ENCODE measurements at places on chromosomes 13 and 19.

- no peak for DNase-seq
These were observed 35.6 kb upstream of the ZNF507 start for GRCh38 chr19:32309711-32310390.

- DNase-seq: peak; percentile 95
These were observed 21.0 kb downstream of the SMIM24 start for GRCh38 chr19:3459089-3459881.

GRCh38 chr13:99361197-99361596 lies 54.0 kb upstream of the GPR183 start:
- DNase-seq: no peak

GRCh38 chr13:111941845-111942447 lies 125.0 kb upstream of the SOX1 start:
- no peak for DNase-seq

DNA sequence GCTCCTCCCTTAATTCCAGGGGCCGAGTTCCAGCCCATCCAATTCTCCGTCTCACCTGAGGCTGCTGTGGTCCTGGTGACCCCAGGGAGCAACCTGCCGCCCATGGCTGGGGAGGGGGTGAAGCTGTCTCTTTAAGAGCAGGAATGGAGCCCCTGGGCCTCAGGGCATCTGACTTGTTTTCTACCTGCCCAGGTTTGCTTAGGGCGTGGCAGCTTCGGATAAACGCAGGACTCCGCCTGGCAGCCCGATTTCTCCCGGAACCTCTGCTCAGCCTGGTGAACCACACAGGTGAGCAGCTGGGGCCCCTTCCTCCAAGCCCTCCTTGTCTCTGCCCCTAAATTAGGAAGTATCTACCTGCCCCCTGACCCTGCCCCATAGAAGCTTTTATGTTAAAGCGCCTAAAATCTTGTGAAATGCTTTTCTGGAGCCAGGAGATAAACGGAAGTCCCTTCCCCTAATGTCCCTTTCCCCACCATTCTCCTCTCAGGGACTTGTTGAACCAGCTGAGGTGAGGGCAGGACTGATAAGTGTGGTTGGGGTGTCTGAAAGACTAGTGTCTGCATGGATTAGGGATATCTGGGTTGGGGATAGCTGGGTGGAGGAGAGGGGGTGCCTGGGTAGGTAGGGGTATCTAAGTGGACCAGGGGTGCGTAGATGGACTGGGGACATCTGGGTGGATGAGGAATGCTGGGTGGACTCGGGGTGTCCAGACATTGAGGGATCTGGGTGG lies 614 bp downstream of the FXYD3 start:
- no peak for DNase-seq

GRCh38 chr13:32622827-32623226 lies 36.6 kb downstream of the PDS5B start:
- no peak for DNase-seq

GRCh38 chr19:11693505-11694499 lies 44.9 kb downstream of the ZNF823 start:
- no peak for DNase-seq

DNA sequence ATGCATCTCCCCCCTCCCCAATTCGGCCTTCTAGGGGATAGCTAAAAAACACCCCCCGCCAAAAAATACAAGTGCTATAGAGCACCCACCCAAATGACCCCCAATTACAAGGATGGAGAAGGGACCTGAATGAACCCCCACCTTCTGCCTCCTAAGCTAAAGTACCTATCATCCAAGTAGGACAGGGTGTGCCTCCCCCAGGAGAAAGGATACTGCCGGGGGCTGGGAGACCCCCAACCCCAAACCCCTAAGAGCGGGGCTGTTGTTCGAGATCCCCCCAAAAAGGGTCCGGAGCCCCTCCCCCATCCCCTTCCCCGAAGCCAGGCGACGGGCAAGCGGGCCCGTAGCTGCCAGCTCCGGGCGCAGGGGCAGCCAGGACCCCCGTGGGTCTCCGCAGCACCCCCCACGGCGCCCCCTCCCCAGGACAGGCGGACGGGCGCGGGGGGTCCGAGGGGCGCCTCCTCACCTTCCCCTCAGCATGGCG lies 1.9 kb downstream of the ZC3H4 start:
- DNase-seq: no peak

DNA sequence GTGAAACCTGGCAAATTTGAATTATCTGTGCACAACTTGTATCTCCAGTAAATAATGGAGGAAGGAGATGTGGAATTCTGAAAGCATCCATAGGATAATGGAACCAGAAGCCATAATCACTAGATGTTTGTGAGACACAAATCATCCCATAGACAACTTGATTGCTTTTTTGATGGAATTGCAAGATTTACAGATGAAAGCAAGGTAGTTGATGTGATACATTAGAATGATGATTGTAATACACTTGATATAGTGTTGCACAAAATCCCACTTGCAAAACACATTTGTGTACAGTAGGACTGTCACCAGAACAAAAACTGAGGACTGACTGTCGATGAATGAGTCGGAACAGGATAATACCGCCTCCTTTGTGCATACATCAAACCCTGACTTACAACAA lies 178.3 kb downstream of the IRS2 start:
- DNase-seq: no peak

DNA sequence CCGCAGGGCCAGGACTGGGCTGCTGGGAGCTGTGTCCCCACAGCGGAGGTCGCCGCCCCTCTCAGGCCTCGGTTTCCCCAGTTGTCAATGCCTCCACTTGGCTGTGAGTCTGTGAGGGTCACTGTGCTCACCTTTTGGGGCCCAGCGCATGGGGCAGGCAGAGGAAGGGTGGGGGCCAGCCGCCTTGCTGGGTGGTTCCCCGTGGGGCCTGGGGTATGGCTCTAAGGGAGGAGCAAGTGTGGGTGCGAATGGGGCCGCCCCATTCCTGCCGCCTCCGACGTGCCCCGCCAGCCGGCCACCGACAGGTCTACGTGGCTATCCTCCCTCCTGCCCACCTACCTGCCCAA lies 800 bp upstream of the FGF22 start:
- no peak for DNase-seq

DNA sequence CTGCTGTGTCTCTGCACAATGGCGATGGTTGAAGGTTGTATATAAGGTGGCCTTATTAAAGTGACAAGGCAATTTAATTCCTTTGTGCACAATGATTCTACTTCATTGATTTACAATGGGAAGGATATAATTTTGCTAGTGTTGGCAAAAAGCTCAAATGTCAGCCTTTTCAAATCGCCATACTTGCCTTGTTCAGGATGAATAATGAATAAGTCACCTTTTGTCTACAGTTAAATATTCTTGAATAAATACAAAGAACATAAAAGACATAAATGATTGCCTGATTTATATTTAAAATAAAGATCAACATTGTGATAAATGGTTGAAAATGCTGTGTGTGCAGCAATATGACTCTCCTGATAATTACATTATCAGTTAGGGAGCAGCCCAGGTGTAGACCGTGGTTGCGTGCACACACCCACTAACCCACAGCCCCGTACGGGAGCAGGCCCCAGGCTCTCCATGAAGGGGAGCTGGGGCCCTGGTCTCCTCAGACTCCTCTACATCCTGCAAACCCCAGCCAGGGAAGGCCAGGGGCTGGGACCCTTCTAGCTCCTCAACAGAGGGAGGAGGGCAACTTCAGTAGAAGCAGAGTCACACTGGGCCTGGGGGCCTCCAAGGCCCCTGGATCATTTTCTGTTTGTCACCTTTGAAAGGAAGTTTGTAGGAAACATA lies 64.9 kb downstream of the TEX29 start:
- DNase-seq: no peak
